ENCODE measurements at places on chromosomes 12 and 14. TPM values are rescaled to one million over a fixed set of nuclear protein-coding genes. Genes with fewer than 3 reads are reported as not detected.

Gene NANOG
- not detected for total RNA-seq

Gene TFCP2
- total RNA-seq = 3.9 TPM

Gene NGDN
- total RNA-seq = 92.7 TPM

Gene RERGL
- total RNA-seq = not detected

Gene LGMN
- total RNA-seq = 8.4 TPM

Gene MYO1A
- 0.31 TPM for total RNA-seq

Gene SLC41A2
- 4.9 TPM for total RNA-seq

Gene OAS2
- total RNA-seq = 22.2 TPM

Gene NRXN3
- under 0.01 TPM for total RNA-seq

Gene PKP2
- 0.84 TPM for total RNA-seq

Gene MMP19
- total RNA-seq = 4.2 TPM

Gene CARMIL3
- 0.52 TPM for total RNA-seq

Gene TAS2R50
- total RNA-seq = 0.31 TPM

Gene CAPRIN2
- 18.3 TPM for total RNA-seq

Gene OR9K2
- not detected for total RNA-seq

Gene CLEC6A
- 1.0 TPM for total RNA-seq

Gene DIO2
- not detected for total RNA-seq

Gene SYCP3
- total RNA-seq = 0.21 TPM

Gene CLEC2D
- 167 TPM for total RNA-seq

Gene TMCC3
- total RNA-seq = 10.9 TPM

Gene BRMS1L
- total RNA-seq = 6.7 TPM

Gene GPR65
- total RNA-seq = 30.2 TPM

Gene DCD
- not detected for total RNA-seq

Gene TAS2R42
- total RNA-seq = not detected

Gene TAPBPL
- total RNA-seq = 28.7 TPM

Gene KRT2
- 0.94 TPM for total RNA-seq

Gene ERP27
- 8.3 TPM for total RNA-seq

Gene PHC1
- total RNA-seq = 26.9 TPM

Gene SERPINA10
- total RNA-seq = not detected

Gene FAR2
- 7.0 TPM for total RNA-seq

Gene NID2
- 0.31 TPM for total RNA-seq

Gene CD69
- 2,627 TPM for total RNA-seq

Gene ATG14
- total RNA-seq = 33.0 TPM

Gene SSTR1
- total RNA-seq = not detected

Gene SLC5A8
- not detected for total RNA-seq

Gene WIF1
- not detected for total RNA-seq

Gene ANO2
- 0.31 TPM for total RNA-seq

Gene PAPLN
- 0.31 TPM for total RNA-seq

Gene MMP14
- 2.9 TPM for total RNA-seq

Gene CFAP54
- 0.21 TPM for total RNA-seq

Gene FOXN3
- 105 TPM for total RNA-seq

Gene SLC24A4
- total RNA-seq = 6.7 TPM

Gene NRIP2
- total RNA-seq = not detected

Gene CCDC197
- not detected for total RNA-seq

Gene DPPA3
- total RNA-seq = not detected

Gene WNT5B
- not detected for total RNA-seq

Gene OVCH1
- total RNA-seq = not detected

Gene ATP2A2
- 71.7 TPM for total RNA-seq

Gene TBPL2
- total RNA-seq = not detected

Gene PSEN1
- total RNA-seq = 45.4 TPM

Gene KRT81
- total RNA-seq = not detected
